ENCODE measurements at places on chromosomes 16 and 17.

DNA sequence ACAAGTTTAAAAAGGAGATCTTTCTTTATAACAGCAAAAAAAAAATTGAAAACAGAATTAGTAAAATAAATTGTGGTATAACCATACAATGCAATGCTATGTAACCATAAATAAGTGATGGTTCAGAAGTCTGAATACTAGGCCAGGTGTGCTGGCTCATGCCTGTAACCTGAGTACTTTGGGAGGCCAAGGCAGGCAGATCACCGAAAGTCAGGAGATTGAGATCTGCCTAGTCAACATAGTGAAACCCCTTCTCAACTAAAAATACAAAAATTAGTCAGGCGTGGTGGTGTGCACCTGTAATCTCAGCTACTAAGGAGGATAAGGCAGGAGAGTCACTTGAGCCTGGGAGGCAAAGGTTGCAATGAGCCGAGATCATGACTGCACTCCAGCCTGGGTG lies 34.6 kb downstream of the CCT6B start:
- no peak for DNase-seq

GRCh38 chr16:23514381-23515152 lies 4.3 kb upstream of the GGA2 start:
- DNase-seq = no peak

DNA sequence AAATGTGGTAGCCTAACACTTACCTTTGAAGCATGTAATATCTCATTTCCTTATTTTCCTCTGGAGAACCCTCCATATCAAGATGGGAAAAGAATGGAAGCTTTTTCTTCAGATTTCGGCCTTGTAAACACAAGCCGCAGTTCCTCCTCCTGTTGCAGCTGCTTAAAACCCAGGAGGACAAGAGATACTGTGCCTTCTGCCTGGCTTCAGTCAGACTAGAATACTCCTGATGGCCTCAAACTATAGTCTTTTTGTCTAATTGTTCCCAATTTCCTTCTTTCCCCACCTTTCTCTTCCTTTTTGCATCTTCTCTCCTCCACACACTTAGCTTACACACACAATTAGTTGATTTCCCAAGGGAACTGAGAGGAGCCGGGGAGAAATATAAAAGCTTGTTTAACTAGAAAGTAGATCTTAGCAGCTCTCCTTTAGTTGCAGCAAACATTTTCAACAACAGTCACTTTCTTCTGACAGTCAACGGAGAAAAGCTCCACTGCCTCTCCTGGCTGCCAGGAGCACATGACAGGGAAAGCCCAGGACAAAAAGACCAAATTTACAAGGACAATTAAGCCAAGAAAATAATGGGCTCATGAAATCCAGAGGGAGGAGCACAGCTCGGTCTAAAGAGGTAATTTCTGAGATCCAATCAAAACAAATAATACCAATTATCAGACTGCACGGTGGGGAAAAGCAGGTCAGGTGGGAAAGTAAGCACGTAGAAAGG lies 76.4 kb upstream of the C17orf78 start:
- DNase-seq = no peak

- DNase-seq = no peak
Observed at GRCh38 chr17:39845052-39845846, 18.9 kb downstream of the IKZF3 start.

DNA sequence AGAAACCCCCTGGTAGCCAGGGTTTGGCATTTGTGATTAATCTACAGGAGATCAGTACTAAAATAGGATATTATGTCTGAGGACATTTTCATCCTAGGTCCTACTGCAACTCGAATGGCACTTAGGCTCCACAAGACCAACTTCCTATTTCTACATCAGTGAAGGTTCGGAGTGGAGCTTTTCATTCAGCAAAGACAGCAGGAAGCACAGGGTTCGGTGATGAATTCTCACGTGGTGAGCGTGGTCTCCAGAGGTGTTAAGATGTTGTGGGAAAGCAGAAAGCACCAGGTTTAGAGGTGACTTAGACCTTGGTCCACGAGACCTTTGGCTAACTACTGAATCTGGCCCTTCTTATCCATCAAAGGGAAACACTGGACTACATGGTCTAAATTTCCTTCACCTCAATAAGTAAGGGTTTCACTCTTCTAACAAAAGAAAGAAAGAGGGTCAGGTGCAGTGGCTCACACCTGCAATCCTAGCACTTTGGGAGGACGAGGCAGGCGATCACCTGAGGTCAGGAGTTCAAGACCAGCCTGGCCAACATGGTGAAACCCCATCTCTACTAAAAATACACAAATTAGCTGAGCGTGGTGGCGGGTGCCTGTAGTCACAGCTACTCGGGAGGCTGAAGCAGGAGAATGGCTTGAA lies 13.9 kb upstream of the HELZ start:
- no peak for DNase-seq

DNA sequence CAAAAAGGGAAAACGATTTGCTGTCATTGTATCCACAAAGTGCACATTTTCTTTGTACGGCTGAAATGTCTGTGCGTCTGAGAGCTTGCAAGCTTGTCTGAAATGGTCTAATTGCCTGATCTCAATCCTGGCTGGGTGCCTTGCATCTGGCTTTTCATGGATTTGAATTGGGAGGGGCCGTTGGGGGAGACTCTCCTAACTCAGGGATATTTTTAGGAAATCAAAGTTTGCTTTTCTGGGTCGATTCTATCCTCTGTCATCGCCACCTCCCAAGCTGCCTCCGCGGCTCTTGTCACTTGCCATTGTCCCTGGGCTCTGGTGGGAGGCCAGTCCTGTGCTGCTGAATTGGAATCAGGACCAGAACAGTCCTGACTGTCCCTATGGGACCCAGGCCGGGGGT lies 33.3 kb upstream of the MGAT5B start:
- DNase-seq = no peak

DNA sequence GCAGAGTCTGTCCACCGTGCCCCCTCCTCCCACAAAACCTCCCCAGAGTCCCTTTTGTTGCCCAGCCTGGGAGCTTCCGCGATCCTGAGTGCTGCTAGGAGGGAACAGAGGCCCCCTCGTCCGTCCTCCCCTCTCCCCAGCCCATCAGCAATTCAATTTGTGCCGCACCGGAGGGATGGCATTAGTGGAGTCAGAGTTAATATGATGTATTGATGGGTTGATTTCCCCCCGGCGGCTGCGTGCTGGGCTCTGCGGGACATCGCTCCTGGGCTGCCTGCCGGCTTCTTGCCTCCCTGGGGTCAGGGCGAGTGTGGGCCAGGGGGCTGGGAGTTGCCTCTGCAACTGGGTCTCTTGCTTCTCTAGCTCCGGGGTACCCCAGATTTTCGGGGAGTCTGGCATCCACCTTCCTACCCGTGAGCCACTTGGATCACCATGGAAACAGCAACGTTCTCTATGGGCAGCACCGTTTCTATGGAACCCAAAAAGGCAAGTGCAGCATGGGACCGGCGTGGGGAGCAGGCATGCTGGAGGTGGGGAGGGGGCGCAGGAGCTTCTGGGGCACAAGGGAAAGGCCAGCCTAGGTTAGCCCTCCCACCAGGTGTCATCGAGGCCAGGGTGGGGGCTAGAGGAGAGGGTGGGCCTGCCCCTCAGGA lies 42.9 kb downstream of the BAHCC1 start:
- DNase-seq = no peak

DNA sequence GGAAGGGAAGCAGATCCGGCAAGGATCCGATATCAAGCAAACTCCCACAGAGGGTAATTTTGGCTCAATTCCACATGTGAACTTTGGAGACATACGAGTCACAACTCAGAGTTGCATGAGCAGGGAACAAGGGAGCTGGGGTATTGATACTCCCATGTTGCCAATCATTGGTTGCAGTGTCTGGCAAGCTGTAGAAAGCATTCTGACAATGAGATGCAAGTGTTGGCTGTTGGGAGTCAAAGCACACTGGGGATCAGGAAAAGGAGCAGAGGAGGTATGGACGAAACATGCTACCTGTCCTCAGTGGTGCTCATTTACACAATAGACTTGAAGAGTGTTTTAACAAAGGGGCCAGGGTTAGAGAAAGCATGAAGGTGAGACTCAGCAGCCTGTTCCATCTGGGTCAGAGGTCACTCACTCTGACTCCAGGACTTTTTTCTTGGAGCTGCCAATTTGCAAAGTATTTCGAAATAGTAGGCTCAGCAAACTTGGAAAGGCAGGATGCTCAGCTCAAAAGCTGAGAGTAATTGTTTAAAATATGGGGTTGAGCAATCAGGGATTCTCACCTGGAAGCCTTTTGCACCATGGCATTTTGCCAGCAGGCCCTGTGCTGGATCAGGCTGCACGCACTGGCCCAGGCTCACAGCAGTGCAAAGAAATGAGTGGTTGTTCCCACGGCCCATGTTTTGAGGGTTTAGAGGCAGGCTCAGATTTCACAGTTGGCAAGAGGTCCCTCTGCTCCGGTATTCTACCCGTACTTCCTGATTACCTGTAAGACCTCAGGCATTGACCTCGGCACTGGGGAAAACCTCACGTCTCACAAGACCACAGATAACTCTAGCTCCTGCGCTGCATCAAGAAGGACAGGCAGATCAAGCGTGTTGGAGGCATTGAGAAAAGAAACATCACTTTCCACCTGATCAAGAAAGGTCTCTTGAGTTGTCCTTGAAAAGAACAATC lies 17.6 kb upstream of the NKD1 start:
- DNase-seq = no peak

- DNase-seq = no peak
Observed at GRCh38 chr17:37025238-37025637, 76.5 kb downstream of the AATF start.

DNA sequence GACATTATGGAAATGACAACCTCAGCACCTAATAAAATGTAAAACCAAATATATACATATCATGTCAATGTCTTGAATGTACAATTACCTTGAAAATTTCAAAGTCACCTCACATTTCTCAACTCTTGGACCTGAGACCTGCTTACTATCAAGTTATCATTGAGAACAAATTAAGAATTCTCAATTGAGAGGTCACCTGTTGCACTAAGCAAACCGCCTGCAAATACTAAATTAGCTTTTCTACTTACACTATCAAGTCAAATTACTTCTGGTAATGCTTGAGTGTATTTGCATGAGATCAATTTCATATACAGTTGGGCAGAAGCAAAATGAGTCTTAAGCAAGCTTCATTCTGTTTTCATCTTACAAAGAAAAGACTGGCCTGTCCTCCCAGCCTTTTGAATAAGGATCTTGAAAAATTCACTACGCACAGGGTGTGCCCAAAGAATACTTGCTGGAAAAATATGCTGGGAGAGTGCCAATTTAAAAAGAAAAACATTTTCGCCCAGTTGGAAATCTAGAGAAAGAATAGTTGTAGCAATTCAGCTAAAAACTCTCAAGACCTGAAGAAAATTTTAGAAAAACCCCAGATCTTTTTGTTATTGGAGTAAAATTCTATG lies 35.7 kb downstream of the KANSL1 start:
- peak; percentile 46 for DNase-seq

DNA sequence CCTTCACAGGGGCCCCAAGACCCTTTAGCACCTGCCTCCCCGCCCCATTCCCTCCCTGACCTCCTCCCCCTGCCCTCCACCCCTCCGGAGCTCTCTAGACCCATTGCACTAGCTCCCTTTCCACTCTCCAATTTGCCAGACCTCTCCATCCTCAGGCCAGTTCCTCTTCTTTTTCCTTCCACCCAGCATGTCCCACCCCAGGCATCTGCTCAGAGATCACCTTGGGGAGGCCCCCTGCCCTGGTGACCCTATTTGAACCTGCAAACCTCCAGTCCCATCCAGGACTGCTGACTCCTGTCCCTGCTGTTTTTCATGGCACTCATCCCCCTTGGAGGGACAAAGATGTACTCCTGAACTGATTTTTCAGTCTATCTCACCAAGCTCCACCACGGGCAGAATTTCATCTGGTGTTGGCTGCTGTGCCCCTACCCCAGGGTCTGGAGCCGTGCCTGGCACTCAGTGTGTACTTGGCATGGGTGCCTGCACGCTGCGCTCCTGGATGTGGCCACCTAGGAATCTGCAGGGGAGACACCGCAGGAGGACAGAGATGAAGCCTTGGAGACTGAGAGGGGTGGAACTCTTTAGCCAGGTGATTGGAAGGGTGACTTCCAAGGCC lies 85.6 kb upstream of the CACNG5 start:
- no peak for DNase-seq

DNA sequence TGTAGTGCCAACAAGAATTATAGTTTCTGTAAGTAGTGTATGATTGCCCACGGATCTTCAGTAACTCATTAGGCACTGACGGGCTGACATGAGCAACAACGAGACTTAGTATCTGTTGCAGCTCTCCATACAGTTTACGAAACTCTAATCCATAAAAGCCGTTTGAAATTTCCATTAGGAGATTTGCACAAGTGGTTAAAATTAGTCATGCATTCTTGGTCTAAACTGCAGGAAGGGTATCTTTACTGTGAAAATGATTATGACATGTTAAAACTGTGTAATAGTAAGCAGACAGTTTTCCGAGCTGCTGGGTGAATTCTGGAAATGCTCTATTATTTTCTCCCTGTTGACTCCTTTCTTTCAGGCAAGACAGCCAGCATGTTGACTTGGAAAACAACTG lies 605.0 kb downstream of the WWOX start:
- no peak for DNase-seq

- peak; percentile 14 for DNase-seq
Observed at GRCh38 chr16:86158688-86159360, 259.9 kb downstream of the IRF8 start.

DNA sequence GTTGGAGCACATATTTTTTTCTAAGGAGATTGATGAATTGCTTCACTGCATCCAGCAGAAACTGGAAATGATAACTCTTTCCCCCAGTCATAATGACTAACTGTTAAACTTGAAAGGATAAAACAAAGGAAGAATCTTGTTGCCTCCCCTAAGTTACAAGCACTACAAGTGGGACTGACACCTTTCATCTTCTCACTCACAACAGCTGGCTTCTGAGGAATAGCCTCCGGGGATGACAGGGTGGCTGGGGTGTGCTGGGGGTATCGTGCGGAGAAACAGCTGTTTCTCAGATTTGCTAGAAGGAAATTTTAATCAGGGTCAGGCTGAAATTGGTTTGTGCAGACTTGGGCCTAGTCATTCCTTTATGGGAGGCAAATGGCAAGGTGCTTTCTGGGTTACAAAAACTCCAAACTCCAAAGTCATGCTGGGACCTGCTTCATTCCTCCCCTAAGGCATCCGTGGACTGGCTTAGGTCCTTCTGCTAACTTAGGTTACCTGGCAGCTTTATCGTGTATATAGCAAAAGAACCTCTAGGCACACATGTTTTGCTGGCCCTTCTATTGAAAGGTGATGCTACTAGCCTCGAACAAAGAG lies 557.2 kb downstream of the TOX3 start:
- DNase-seq = no peak

- DNase-seq = no peak
Observed at GRCh38 chr17:76138896-76139752, 1.9 kb downstream of the FOXJ1 start.

DNA sequence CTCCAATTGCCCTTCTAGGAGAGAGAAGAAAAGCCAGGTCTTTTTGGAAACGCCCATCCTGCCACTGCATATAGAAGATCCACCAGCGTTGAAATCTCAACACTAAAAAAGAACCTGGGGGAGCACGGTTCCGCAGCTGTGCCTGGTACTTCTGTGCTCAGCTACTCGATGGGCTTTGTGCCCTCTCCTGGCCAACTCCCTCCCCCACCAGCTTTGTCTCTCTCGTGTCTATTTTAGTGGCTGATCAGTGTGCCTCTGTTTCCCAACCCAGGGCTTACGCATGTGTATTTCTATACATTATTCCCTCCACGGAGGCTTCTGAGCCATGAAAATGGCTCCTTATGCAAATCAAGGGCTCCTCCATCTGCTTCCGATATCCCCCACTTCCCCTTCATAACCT lies 83.5 kb downstream of the RBFOX3 start:
- no peak for DNase-seq

- no peak for DNase-seq
Observed at GRCh38 chr17:6476810-6477179, 32.5 kb downstream of the PIMREG start.

- peak; percentile 41 for DNase-seq
Observed at GRCh38 chr17:50501054-50501453, 7.2 kb upstream of the MYCBPAP start.

- DNase-seq = no peak
Observed at GRCh38 chr17:9330141-9330540, 245.5 kb downstream of the STX8 start.
